AG09319 (cell line): ENCODE measurements at places on chromosomes 6 and 20.

- DNase-seq, result no peak
Observed at GRCh38 chr6:134593887-134594286, 276.0 kb upstream of the SGK1 start.

- no peak for DNase-seq
Observed at GRCh38 chr6:22664968-22665367, 95.6 kb downstream of the HDGFL1 start.

DNA sequence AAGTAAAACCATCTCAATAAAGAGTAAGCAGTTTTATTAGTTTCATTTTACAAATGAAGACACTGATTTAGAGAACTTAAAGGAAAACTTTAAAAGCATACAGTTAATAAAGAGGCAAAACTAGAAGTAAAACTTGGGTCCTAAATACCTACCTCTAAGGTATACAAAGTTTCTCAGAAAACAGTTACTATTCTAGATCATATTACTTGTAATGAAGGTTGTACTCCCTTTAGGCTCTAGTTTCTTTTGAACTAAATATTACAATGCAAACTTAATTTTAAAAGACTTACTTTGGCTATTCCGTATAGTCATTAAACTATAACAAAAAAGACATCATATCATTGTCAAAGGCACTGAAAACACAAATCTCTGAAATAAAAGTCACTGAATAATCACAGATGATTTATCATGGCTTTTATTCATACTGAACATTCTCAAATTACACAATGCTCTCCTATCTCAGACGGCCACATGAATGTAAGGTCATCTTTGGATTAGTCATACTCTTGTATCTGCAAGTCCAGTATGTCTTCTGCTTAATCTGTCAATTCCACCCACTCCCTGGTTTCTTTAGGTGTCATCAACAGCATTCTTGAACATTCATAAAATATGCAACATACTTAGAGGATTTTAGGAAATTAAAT is 361.6 kb upstream of the RUNX2 start:
- no peak for DNase-seq

DNA sequence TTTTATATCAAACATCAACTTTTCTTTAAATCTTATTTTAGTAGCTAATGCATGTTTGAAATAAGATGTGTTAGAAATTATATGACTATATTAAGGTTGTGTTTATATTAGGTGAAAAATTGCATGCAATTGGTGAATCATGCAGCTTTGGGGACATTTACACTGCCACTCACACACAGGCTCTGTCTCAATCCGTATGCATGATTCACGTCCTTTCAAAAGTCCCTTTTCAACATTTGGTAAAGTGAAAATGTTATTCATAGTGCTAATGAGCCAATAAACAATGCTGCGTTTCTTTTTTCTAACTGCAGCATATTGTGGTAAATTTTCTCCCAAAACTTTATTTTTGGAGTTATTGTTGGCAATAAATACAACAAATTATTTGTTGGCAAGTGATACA is 198.0 kb downstream of the FUT9 start:
- DNase-seq, result no peak

DNA sequence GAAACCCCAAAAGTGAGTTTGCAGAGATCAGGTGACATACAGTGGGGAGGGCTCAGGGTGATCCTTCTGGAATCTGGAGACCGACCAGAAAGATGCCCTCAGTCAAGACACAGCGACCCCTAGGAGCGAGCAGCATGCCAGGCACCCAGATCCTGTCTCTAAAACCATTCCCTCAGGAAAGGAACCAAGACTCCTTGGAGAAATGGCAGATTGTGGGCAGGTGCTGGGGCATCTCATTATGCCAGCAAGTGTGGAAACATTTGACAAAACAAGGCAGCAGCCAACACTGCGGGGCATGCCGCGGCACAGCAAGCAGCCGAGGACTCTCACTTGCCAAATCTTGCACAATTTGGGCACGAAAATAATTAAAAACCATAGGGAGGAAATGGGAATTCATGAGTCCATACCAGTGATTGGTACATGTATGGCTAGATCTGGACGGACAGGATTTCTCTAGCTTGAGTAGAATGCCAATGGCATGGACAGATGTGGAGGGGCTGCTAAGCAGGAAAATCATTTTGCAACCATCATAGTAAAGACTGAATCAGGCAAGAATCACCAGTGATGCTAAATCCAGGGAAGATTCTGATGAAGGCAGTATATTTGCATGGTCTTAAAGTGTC is 76.9 kb downstream of the GINS1 start:
- no peak for DNase-seq

- no peak for DNase-seq
Observed at GRCh38 chr6:28407401-28407800, 7.9 kb upstream of the ZSCAN12 start.

DNA sequence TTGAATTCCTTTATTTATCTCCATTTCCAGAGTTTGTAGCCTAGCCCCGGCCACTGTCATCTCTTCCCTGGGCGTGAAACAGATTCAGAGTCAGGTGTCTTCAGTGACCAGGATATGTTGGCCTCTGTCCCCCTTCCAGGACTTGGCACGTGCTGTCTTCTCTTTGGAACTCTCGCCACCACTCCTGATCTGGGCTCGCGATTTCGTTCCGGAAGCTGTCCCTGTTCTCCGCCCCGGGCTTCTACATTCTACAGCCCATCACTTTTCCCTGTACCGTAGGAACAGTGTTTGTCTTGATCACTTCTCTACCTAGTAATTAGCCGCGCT is 739 bp downstream of the GSS start:
- DNase-seq, result no peak
